NCI-H526 treated with DMSO at 0.1 percent for 48 hours (cell line): ENCODE measurements at places on chromosomes 4 and X.
A peak's percentile ranks its signal among the peaks of the same experiment; 100 is the strongest.

DNA sequence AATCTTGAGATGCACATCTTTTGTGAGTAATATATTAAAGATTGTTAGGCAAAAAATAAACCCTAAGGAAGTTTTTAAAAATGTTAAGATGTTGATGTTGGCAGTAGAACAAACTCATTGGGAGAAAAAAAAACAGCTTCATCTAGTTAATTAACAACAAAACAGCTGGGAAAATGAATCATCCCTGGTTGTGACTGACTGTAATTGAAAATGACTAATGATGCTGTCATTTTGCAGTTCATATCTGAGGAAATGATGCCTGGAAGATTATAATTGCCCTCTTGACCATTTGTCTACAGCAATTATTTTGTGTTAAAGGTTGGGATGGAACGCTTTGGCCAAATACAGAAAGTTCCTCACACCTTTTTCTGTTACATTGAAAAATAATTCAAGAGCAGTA, 760.4 kb upstream of the FTHL17 start:
- DNase-seq: no peak

DNA sequence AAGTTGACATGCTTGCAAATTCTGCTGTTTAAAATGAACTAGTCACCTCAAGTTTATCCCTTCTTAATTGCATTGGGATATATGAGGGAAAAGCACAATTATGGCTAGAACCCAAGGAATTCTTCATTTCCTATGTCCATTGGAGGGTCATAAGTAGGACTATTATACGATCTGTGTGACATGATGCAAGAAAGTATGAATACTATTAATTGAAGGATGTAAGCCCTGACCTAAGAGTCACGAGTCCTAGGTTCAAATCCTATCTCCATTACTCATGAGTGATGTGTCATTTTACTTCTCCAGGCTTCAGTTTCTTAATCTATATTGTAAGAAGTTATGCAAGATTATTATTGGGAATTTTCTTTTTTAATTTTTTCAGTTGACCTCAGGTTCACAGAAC, 542.9 kb upstream of the GRIA3 start:
- no peak for DNase-seq

GRCh38 chr4:75724867-75725724, 719 bp downstream of the USO1 start:
- DNase-seq: peak; percentile 22

- DNase-seq: no peak
These were observed 71.7 kb downstream of the SRPX start for GRCh38 chrX:38149016-38149415.

DNA sequence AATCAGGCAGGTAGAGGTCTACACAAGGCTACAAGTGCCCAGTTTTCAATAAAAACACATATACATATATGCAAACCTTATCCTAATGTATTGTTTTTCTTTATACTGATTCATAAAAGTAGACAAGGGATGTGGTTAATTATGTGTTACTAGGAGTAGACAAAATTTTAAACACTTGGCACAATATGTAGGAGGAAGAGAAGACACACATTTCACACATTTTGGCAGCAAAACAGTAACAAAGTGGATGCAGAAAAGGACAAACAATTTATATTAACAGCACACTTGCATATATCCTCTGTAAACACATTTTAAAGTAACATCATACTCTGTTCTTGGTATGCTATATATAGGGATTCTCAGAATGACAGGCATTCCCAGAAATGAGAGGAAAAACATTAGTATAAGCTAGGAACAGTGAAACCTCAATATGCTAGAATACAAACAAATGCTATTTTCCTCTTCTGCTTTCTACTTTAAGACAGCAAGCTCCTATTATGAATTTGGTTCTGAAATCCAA, 63.8 kb downstream of the GPRIN3 start:
- peak; percentile 6 for DNase-seq

GRCh38 chrX:8253096-8253495, 82.0 kb upstream of the VCX2 start:
- peak; percentile 35 for DNase-seq

DNA sequence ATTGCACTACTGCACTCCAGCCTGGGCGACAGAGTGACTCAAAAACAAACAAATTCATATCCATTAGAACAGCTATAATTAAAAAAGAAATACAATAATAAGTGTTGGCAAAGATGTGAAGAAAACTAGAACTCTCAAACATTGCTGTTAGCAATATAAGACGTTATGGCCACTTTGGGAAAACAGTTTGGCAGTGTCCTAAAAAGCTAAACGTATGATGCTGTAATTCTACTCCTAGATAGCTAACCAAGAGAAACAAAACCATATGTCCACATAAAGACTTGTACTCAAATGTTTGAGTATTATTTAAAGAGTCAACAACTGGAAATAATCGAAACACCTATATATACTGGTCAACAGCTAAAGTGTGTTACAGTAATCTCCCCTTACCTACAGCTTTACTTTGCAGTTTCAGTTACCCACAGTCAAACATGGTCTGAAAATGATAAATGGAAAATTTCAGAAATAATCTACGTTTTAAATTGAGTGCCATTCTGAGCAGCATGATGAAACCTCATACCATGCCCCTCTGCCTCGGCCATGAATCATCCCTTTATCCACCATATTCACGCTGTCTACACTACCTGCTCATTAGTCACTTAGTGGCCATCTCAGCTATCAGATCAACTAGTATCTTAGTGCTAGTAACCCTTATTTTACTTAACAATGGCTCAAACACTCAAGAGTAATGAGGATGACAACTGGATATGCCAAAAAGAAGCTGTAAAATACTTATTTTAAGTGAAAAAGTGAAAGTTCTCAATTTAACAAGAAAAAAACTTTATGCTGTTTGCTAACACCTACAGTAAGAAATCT, 4.9 kb downstream of the ELF2 start:
- DNase-seq: no peak

GRCh38 chr4:20444599-20445337, 193.1 kb downstream of the SLIT2 start:
- no peak for DNase-seq

- DNase-seq: no peak
These were observed 106.5 kb downstream of the TNIP2 start for GRCh38 chr4:2649604-2650114.

- DNase-seq: no peak
These were observed 935.9 kb upstream of the EPHA5 start for GRCh38 chr4:66606215-66606614.

DNA sequence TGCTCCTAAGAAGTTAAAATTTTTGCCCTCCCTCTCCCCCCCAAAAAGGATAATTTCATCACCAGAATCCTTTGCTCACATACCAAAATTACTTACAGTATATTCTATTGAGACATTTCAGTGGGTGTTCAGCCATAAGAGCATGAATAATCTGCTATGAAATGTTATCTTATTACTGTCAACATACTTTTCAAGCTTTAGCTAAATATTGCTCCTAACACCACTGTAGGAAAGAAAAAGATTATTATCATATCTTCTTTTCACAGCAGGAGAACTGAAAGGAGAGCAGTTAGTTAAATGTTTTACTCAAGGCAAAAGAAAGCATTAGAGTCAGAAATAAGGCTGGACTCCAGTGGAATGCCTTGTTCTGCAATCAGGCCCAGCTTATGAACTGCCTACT, 231.0 kb upstream of the GYPA start:
- DNase-seq: no peak

- no peak for DNase-seq
These were observed 8.2 kb downstream of the SYN1 start for GRCh38 chrX:47611489-47611888.

DNA sequence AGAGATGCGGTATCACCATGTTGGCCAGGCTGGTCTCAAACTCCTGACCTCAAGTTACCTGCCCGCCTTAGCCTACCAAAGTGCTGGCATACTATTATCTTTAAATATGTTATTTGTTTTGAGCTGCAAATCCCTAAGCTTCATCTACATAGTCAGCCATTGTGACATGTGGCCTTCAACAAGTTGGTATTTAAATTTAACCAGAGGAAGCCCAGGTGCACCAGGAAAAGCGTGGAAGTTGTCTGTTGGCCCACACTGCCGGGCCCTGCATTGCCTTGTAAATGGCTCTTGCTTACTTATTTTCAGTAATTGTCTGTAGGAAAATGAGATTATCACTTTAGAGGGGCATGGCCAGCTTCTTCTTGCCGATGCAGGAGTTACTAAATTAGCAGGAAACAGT, 6.0 kb downstream of the WWC2 start:
- no peak for DNase-seq

GRCh38 chr4:114727461-114727860, 128.9 kb downstream of the UGT8 start:
- no peak for DNase-seq

DNA sequence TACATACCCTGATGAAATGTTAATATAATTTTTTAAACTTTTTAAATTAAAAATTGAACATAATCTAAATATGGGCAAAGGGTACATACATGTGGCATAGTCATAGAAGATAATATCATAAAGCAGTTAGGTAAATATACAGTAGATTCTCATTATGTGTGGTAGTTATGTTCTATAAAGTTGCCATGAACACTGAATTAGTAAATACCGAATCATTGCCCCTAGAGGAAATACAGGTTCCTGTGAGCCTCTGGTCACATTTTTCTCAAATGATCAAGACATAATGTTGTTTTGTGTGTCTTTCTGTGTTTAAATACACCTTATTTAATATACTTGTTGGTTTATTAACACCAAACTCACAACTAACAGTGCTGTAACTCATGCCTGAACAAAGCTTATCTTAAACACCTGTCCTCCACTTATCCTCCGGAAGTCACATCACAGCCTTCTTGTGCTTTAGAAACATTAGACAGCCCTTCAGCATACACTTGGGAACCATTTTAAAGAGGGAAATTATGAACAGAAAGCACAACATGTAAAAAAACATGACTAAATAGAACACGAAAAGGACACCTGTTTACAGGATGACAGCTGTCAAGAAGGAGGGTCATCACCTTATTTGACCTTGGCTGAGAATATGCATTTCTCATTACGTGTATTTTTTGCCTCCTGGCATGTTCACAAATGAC, 169.4 kb upstream of the NAP1L5 start:
- peak; percentile 82 for DNase-seq

DNA sequence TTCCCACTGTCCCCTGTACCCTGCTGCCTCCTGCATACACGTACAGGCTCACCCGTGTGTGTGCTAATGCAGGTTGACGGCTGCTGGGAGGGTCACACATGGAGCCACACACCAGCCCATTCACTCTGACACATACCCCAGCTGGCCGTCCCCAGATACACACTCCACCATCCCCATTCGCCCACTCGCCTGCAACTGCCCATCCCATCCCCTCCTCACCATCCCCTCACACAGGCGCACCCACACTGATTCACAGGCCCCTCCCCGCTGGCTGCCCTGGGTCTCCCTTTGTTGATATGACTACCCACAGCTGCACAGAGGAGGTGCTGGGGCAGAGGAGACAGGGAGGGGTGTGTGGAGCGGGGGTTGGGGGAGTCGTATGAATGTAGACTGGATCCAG, 25.7 kb downstream of the PJA1 start:
- DNase-seq: no peak

- no peak for DNase-seq
These were observed 377.8 kb downstream of the KLHL4 start for GRCh38 chrX:87895421-87895820.

DNA sequence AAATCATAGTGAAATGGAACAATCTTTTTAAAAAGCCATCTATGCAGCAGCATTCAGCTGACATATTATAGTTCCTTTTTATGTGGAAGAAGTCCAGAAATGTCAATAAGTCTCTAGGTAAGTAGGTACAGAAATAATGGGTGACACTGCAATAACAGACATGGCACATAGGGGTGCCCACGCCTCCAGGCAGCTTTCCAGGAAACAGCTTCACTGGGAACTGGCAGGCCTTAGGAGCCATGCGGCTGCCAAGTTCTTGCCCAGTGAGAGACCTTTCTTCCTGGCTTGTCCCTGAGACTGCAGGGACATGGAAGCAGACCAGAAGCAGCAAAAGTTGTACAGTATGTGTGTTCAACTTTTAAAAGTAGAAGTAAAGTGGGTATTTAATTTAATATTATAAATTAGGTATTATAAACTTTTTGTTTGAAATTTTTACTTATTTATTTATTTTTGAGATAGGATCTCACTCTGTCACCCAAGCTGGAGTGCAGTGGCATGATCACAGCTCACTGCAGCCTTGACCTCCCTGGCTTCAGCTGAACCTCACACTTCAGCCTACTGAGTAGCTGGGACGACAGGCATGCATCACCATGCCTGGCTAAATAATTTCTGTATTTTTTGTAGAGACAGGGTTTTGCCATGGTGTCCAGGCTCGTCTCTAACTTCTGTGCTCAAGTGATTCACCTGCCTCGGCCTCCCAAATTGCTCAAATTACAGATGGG, 12.1 kb upstream of the ETNPPL start:
- DNase-seq: no peak

- DNase-seq: no peak
These were observed 62.2 kb downstream of the NSUN7 start for GRCh38 chr4:40811956-40812355.
